ENCODE measurements at places on chromosomes 4 and X. TPM values are rescaled to one million over a fixed set of nuclear protein-coding genes. Genes with fewer than 3 reads are reported as not detected.

- DNase-seq = no peak
These were observed 231.9 kb upstream of the INTU start for GRCh38 chr4:127400731-127401346.

DNA sequence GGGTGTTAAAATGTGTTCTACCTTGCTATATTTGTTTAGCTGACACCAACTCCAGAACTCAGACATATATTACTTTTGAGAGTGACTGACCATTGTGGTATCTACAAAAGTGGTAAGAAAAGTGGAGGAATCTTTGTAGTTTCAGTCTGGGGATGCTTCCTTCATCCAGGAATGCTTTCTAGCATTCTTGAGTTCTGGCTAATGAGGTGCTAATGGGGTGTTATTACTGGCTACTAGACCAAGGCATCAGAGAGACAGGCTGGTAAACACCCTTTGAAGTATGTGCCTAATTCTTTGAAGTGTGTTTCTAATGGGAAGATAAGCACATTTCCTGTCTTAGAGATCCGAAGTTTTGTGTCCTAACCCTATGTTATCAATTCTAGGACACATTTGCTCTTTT, 310.4 kb downstream of the SPRY1 start:
- no peak for DNase-seq

DNA sequence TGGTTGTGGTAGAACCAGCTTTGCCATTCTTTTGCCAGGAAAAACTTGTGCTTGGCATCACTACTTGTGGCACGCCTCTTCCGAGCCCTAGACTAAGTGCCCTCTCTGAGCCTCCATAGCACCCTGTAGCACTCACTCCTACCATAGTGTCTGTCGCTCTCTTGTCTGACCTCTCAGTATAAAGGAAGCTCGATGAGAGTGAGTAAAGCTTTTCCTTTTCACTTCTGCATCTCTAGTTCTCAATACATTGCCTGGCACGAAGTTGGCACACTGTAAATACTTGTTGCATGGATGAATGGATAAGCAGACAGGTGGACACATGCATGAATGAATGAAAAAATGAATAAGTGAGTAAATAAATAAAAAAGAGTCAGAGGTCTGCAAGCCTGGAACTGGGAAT, 48.3 kb downstream of the TLR10 start:
- no peak for DNase-seq

DNA sequence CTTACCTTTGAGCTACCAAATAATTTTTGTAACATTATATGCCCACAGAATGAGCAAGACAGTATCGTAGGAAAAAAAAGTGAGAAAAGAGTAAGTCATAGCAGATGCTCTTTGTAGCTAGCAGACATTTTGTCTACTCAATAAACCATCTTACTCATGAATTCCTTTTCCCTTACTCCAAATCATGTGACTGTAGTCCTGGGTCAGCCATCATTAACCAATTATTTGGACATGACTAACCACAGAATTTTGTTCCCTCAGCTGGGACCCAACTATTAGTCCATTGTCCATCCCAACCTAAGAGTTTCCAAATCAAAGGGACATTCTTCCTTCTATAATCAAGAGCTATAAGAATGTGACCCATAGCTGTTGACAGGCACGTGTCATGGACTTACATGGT, 11.4 kb downstream of the UBE2D3 start:
- no peak for DNase-seq

GRCh38 chrX:21559417-21559816, 98.7 kb downstream of the KLHL34 start:
- no peak for DNase-seq

- DNase-seq = no peak
These were observed 145.4 kb downstream of the REELD1 start for GRCh38 chr4:146359771-146360170.

DNA sequence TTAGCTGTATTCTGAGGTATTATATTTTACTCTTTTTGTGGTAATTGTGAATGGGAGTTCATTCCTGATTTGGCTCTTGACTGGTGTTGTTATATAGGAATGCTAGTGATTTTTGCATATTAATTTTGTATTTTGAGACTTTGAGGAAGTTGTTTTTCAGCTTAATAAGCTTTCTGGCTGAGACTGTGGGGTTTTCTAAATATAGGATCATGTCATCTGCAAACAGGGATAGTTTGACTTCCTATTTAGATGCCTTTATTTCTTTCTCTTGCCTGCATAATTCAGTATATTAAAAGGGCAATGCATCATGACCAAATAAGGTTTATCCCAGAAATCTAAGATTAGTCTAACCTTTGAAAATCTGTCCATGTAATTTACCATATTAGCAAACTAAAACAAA, 44.7 kb upstream of the EPGN start:
- no peak for DNase-seq

GRCh38 chrX:7045238-7045955, 102.1 kb upstream of the STS start:
- no peak for DNase-seq

- no peak for DNase-seq
These were observed 5.5 kb downstream of the ARHGAP36 start for GRCh38 chrX:131063613-131064012.

DNA sequence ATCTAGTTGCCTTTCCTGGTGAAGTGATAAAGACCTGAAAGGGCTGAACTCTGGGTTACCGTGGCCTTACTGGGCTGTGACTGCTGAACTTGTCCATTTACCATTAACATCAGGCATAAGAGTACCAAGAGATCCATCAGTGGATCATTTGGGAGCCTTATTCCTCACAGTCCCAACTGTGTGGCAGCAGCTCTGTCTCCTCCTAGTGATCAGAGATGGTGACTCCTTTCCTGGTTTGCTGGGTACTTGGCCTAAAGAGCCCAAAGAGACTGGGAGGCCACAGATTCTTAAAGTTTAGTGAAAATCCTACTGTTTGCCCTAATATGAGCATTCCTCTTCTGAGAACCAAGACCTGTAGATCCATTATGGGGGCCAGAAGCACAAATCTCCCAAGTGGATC, 56.3 kb upstream of the ATP6AP2 start:
- DNase-seq = no peak

DNA sequence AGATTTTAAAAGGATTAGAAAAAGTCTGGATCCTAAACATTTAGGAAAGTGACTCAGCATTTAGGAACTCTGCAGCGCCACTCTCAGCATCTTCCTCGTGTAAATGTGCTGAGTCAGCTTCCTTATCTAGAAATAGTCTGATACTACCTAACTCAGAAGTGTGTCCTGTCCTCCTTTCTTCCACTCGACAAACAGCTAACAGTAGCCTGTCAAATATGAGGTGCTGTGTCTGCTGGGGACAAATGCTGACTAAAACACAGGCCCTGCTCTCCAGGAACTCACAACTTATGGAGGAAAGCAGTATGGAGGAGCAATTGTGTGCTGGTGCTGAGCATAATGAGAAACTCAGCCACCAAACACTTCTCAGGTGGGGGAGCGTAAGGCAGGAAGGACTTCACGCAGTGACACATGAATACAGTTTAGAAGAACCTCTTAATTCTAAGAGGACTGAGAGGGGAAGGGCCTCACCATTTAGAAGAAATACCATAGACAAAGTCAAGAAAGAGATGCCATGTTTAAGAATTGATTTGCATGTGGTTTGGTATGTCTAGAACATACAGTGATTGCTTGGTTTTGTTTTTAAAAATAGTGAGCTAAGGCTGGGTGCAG, 125.3 kb downstream of the SOWAHB start:
- no peak for DNase-seq

- DNase-seq = no peak
These were observed 423.5 kb upstream of the NDST3 start for GRCh38 chr4:117610706-117611308.

- no peak for DNase-seq
These were observed 25.6 kb upstream of the FRAS1 start for GRCh38 chr4:78031417-78031950.

DNA sequence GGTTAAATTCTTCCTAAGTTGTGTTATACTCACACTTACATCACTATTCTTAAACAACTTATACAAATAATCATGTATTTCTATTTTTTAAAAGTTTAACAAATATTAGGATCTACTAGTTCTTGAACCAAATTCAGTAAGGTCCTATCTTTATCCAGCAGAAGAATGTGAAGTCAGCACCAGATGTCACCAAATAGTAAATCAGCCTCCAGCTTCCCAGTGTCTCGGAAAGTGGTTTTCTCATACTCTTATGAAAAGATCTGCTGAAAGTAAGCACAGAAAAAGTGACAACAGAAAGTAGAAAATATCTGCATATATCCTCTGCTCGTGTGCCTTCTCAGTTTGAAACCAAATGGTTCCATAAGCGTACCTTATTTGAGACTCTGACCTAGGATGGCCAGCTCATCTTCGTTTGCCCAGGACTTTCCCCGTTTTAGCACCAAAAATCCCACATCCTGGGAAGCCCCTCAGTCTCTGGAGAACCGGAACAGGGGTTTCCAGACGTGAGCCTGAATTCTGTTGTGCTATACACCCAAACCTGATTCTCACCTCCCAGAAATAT, 98.0 kb upstream of the DCLK2 start:
- no peak for DNase-seq

DNA sequence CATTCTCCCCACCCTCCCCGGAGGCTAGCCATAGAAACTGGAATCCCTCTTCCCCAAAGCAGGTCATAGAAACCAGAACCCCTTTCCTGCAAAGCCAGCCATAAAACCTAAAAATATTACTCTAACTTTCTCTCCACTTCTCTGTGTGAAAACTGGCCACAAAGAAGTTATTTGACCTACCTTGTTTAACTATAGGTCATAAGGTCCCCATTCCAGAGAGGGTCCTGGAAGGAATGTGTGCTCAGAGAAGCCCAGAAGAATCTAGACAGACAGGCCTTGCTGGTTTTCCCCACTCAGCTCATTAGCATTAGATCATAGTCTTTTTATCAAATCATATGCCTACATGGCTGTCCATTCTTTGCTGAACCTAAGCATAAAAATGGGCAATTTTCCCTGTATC, 52.8 kb upstream of the TEX13A start:
- no peak for DNase-seq

DNA sequence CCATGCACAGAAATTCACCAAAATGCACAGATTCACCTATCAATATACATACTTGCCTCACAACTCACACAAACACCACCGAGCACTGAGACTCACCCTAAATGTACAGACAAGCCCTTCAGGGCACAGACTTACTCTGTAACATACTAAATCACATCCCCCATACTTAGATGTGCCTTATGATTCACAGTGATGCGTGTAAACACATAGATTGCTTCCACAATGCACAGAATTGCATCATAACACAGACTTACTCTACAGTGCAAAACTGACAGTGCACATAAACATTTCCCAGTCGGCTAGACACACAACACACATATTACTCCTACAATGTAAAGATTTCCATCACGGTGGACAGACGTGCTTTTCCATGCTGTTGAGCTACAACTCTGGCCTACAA, 6.2 kb downstream of the LINC00632 start:
- no peak for DNase-seq

GRCh38 chr4:151202851-151203455, 74.0 kb upstream of the PRSS48 start:
- no peak for DNase-seq

DNA sequence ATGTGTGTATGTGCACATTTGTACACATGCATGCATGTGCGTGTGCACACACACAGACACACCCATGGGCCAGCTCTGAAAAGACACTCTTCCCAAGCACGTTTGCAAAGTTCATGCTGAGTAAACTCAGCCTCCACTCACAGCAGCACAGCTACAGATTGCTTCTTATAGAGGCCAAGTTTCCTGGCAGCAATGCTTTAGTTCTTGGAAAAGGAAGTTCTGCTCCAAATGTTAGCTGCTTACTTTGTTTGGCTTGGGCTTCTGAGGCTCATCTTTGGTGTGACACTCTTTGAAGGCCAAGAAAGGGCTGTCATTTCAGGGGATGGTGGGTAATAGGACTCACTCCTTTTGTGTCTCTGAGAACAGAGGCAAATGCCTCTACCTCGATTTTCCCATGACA, 6.6 kb downstream of the PLP1 start:
- DNase-seq = no peak

DNA sequence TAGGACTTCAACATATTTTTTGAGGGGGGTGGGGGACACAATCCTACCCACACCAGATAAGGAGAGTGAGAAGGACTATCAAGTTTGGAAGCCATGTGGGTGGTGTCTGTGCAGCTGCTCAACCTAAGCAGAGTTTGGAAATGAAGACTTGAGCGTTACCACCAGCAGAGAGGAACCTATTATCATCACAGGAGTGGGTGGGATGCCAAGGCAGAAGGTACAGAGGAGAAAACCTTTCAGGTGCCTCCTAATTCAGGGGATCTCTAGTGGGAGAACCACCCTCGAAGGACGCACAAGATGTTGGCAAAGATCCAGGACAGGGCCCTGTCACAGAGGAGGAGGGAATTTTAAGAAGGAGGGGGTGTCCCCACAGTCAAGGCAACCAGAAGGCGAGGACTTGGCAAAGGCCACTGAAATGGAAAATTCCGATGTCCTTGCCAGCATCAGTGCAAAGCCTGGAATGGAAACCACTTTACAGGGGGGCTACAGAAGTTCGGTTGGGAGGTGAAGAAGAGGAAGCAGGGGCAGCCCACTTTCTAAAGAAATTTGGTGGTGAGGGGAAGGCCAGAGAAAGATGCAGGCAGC, 8.4 kb upstream of the GPM6B start:
- DNase-seq = no peak

GRCh38 chr4:82989575-82990429, 20.8 kb downstream of the LIN54 start:
- DNase-seq = no peak

DNA sequence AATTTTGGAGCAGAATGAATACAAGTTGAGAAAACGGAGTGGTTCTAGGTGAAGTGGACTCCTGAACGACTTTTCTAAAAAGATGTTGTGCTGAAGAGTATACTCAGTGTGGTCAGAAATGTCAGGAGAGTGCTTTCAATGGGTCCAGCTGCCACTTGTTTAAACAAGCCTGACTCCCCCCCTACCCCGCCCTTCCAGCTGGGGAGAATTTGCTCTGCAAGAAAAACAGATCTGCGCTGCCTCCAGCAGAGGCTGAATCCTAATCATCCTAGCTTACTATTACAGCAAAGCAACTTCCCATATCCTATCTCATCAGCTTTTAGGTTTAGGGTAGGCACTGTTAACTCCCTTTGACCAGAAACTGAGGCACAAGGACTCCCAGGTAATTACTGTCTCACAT, 1.9 kb downstream of the MAP3K15 start:
- no peak for DNase-seq

- no peak for DNase-seq
These were observed 394.3 kb upstream of the TRAM1L1 start for GRCh38 chr4:117479673-117480072.

The PCYT1B gene
- not detected for total RNA-seq

The TMPRSS11F gene
- not detected for total RNA-seq

The ABCG2 gene
- total RNA-seq = 0.49 TPM

The GAGE12H gene
- not detected for total RNA-seq

The RTL5 gene
- 0.25 TPM for total RNA-seq

The AGTR2 gene
- not detected for total RNA-seq

The IL9R gene
- 0.98 TPM for total RNA-seq

The HTRA3 gene
- total RNA-seq = not detected

The RNF212 gene
- total RNA-seq = 2.9 TPM

The STATH gene
- not detected for total RNA-seq

The CSAG3 gene
- not detected for total RNA-seq

The COL4A6 gene
- not detected for total RNA-seq

The GPR50 gene
- not detected for total RNA-seq

The MGAT4D gene
- not detected for total RNA-seq
